ENCODE measurements at places on chromosomes 5 and 9.

- DNase-seq, result no peak
Observed at GRCh38 chr9:90097237-90097636, 492.4 kb downstream of the GADD45G start.

GRCh38 chr9:8168916-8169438 lies 369.4 kb upstream of the DMAC1 start:
- no peak for DNase-seq

- DNase-seq, result no peak
Observed at GRCh38 chr9:127526655-127527559, 75.6 kb downstream of the LRSAM1 start.

DNA sequence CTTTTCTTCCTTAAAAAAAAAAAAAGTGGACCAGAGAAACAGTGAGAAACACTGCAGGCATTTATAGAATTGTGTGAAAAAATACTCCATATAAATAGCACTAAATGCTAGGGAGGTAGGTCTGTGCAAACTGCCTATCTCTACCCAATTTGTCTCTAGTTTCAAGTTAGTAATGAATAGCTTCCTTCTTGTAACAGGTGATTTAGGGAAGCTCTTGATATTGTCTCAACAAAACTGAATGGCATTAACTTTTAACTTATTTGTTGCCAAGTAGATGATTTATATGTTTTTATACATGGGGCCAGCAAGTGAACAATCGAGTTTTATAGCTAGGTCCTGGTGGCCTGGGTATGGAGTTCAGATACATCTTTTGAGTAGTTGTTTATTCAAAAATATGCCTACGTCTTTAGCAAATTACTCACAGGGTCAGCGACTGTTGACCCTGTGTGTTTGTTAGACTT lies 283.6 kb downstream of the NR3C1 start:
- no peak for DNase-seq

DNA sequence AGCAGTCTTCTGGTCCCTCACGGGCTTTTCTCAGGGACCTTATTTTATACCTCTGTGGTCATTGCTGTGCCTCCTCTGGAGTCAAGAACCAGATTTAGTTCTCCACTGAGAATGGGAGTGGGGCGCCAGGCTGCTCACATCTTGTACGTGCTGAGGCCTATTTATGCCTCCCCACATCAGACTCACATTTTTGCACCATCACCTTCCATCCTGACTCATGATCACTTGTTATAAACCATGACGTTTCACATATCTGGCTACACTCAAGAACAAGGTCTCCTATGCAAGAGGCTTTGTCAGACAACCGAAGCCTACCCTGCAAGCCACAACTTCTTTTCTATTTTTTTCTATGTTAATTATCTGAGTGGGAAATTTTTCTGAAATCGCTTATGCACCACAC lies 10.7 kb downstream of the PRUNE2 start:
- no peak for DNase-seq

DNA sequence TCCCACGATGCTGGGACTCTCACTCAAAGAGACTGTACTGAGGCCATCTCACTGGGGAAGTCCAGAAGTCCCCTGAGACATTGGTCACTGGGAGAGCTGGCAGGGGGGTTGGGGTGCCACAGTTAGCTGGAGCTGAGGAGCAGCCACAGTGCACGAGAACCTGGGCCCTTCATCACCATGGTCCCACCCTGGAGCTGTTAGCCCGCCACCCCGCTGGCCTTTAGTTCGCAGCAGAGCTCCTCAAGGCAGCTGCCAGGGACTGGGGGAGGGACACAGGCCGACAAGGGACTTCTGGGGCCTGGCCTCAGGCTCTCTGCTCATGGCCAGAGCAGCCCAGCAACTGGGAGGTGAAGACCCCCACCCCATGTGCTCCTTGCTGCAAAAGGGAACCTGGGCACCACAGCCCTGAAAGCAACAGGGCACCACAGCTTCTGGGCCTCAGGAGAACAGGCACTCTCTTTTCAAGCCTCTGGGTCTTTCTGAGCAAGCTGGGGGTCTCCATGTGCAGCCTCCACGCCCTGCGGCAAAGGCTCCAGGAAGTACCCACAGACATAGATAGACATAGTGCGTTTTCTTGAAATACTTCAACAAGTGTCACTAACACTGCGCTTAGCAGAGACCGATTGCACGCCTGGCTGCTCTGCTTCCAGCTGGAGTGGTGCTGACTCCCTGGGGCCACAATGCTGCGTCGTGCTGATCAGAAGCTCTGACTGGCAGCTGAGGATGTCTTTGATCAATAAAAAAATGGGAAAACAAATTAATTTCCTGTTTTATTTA lies 46.0 kb downstream of the VAV2 start:
- no peak for DNase-seq

- no peak for DNase-seq
Observed at GRCh38 chr5:162995568-162995967, 441.8 kb upstream of the CCNG1 start.

DNA sequence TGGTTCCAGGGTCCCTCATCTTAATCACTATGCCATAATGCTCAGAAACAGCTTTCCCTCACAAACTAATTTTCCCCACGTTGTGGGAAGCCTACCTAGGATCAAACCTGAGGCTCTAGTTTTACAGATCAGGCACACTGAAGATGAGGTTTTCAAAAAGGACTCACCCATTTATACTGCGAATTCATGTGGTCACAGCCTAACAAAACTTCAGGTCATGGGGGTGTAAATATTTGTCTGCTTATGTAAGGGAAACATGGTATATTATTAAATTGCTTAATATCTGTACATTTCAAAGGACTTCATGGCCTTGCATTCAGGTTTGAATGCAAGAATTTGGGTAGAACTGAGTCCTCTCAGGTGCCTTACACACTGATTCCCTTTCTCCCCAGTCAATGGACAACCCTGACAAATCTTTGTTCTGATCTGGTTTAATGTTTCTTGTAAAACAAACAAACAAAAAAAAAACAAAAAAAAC lies 12.1 kb downstream of the ZFAND5 start:
- no peak for DNase-seq

DNA sequence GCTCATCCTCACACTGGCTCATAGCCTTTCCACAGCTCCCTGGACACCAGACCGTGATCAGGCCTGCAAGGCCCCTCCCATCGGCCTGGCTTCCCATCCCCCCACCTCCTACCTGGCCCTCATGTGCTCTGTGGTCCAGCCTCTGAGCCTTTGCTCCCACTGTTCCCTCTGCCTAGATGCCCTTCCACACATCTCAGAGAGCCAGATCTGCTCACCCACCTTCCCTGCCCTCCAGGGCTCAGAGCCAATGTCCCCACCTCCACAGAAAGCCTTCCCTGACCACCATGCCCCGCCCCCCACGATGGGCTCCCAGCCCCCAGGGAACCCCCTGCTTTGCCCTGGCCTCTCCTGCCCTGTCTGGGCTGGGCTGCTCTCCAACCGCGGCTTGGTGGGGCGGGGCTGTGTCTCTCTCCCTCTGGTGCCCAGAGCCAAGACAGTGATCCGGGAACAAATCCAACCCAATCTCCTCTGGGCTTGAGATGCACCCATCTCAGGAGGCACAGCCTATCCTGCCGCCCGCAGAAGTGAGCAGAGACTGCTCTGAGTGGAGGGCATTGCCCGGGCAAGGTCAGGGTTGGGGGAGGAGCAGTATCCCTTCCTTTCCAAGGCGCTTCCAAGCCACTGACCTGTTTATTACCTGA lies 1.6 kb downstream of the NINJ1 start:
- DNase-seq, result no peak

DNA sequence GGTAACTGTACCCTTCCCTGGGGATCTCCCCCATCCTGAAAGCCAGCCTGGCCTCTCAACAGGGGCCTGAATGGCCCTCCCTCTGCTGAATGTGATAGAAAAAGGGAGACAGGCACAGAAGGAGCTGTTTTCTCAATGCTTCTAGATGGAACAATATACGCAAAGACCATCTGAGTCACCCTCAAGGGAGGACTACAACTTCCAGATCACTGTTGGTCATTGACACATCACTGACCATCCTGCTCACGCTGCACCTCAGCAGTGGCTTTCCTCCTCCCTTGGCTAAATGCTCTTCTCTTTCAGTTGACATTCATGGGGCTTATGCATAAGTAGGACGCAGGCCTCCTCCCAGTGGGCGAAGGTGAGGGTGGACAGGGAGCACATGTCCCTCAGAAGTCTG lies 112.2 kb upstream of the SHB start:
- DNase-seq, result no peak

GRCh38 chr5:166302166-166302565 lies 1989.3 kb upstream of the WWC1 start:
- DNase-seq, result no peak

DNA sequence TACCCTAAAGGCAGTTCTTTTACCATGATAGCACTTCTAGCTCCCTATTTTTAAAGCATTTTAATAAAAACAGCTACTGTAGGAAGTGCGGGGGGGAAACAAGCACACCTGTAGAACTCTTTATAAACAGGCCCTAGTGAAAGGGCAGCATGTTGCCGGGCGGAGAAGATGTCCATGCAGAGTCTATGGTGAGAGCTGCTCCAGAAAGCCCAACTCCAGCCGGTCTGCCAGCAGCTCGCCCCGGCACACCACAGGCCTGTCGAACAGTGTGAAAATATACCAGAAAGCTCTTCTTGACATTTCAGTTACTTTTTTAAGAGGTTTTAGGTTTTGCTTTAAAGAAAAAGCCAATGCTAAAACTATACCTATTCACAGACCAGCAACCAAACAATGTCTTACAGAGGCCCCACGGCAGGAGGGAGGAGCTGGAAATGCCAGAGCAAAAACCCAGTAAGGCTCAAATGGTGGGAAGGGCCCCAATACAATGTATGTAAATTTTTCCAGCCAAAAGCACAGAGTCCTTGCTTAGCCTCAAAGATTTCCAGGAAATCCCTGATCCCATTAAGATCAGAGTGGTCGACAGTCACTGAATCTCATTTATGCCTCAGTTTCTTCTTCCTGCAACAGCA lies 121.2 kb downstream of the SAXO1 start:
- DNase-seq, result no peak

GRCh38 chr9:97109194-97109811 lies 70.4 kb upstream of the CTSV start:
- no peak for DNase-seq

- no peak for DNase-seq
Observed at GRCh38 chr5:103915081-103915480, 352.5 kb upstream of the NUDT12 start.

GRCh38 chr5:161278739-161279660 lies 267.5 kb downstream of the GABRB2 start:
- DNase-seq, result no peak

- peak; percentile 91 for DNase-seq
Observed at GRCh38 chr5:151770383-151771258, 1.1 kb upstream of the G3BP1 start.

GRCh38 chr9:82808478-82808877 lies 254.5 kb downstream of the RASEF start:
- no peak for DNase-seq

- DNase-seq, result no peak
Observed at GRCh38 chr9:35026671-35027070, 37.1 kb downstream of the DNAJB5 start.

- DNase-seq, result no peak
Observed at GRCh38 chr5:88390096-88390441, 121.4 kb upstream of the TMEM161B start.

DNA sequence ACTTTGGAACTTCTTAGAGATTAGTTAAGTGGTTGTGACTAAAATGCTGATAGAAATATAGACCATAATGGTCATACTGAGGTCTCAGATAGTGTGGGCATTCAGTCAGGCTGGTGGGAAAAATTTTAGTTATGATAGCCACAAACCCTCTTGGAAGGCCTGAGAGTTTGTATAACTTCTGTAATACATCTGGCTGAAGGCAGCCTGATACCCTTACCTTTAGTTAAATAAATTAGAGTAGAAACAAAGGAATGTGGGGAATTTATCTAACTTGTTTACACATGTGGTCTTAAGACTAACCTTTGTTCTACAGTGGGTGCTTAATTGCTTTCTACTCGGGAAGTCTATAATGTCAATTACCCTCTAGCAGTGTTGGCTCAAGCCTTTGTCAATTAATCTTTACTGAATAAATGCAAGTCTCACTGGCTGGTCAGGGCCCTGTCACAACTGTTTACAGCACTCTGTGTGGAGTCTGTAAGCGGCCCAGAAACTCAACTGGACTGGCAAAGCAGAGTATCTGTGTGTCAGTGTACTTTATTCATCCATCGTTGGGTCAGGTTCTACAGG lies 184.0 kb downstream of the FBXO4 start:
- DNase-seq, result no peak

DNA sequence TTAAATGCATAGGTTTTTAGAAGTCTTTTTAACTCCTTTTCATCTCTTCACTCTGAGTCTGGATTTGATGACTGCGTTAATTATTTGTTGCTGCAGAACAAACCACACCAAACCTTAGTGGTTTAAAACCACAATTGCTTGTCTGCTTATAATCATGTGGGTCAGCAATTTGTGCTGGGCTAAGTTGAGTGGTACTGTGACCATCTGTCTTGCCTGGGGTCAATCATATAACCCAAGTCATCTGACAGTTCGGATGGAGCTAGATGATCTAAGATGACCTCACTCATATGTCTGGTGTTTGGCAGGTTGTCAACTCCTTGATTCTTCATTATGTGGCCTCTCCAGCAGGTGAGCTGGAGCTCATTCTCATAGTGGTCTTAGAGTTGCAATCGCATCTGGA lies 219.1 kb upstream of the ELAVL2 start:
- no peak for DNase-seq

DNA sequence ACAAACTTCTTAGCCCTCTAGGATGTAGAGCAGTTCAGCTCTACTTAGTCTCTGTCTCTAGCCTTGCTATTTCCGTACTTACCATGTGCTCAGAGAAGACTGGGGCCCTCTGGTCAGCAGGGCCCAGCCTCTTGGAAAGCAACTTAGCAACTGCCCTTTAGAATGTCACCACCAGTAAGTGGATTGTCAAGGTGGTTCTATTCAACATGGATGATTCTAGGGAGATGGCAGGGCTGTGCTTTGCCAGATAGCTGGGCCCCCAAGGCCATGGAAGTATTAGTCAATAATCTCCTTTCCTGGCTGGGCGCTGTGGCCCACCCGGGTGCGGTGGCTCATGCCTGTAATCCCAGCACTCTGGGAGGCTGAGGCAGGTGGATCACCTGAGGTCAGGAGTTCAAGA lies 177.6 kb upstream of the MVB12B start:
- peak; percentile 72 for DNase-seq

DNA sequence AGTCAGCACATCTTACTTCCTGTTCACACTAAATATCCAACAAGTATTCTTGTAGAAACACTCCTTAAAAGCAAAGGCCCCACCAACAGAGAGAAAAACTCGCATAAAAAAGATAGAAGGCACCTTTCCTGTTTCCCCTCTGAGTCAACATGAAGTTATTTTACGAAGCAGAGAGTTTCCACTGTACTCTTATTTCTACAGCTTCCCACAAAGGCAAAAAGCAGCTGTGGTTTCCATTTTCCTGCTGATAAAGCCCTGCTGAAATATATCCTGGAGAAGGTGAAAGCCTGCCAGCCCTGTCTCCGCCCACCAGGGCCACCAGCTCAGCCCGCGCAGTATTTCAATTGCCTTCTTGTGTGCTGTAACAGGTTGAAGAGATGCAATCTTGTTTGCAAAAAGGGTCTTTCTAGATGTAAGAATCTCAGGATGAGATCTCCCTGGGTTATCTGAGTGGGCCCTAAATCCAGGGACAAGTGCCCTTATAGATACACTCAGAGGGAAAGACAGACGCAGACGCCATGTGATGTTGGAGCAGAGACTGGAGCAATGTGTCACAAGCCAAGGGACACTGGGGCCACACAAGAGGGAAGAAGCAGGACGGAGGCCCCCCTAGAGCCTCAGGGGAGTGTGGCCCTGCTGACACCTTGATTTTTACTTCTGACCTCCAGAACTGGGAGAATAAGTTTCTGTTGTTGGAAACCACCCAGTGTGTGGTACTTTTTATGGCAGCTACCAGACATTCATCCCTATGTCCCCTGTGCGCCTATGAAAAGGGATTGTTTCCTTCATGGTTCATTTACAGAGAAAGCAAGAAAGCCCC lies 19.9 kb downstream of the SEMA4D start:
- DNase-seq, result peak; percentile 56

- peak; percentile 67 for DNase-seq
Observed at GRCh38 chr5:1343931-1344901, 683 bp downstream of the CLPTM1L start.
